ENCODE measurements at places on chromosomes 3 and 15. TPM values are rescaled to one million over a fixed set of nuclear protein-coding genes. Genes with fewer than 3 reads are reported as not detected.
A peak's percentile ranks its signal among the peaks of the same experiment; 100 is the strongest.

- no peak for DNase-seq
These were observed 258.6 kb upstream of the KCNMB2 start for GRCh38 chr3:178277605-178278004.

DNA sequence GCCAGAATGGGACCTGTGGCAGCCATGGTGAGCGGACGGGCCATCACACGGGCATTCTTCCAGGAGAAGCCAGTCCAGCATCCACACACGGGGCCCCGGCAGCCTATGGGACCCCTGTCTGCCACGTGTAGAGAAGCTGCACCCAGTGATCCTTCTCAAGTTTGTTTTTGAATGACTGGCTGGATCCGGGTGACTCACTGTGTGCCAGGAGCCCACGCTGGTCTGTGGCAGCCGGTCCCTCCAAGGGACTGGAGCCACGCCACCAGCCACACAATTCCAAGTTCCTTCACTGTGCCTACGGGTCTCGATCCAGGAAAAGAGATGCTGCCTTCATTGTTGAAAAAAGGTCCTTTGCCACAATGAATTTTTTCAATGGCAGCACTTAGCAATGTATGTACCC is 58.1 kb downstream of the ATP10A start:
- peak; percentile 61 for DNase-seq

DNA sequence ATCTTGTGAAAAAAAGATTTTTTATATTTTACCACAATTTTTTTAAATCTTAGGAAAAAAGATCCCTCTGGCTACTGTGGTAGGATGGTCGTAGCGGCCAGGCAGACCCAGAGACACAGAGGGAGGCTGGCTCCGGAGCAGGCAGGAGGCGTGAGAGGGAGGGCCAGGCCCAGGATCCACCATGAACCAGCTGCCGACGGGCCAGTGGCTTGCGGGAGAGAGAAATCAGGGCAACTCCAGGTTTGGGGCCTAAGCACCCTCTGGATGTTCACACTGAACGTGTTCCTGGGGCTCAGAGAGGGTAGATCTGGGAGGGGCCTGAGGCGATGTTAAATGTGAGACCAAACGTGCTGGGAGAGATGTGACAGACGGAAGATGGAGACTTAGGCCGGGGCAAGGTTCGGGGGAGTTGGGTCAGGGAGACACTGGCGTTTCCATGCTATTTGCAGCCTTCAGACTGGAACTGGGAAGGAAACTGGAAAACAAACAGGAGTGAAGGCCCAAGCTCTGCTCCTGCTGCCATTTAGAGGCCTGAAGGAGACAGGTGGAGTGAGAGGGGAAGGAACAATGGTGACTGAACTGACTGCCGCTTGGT is 1.6 kb upstream of the VILL start:
- no peak for DNase-seq

GRCh38 chr15:94987085-94987484 is 755.7 kb downstream of the MCTP2 start:
- no peak for DNase-seq

DNA sequence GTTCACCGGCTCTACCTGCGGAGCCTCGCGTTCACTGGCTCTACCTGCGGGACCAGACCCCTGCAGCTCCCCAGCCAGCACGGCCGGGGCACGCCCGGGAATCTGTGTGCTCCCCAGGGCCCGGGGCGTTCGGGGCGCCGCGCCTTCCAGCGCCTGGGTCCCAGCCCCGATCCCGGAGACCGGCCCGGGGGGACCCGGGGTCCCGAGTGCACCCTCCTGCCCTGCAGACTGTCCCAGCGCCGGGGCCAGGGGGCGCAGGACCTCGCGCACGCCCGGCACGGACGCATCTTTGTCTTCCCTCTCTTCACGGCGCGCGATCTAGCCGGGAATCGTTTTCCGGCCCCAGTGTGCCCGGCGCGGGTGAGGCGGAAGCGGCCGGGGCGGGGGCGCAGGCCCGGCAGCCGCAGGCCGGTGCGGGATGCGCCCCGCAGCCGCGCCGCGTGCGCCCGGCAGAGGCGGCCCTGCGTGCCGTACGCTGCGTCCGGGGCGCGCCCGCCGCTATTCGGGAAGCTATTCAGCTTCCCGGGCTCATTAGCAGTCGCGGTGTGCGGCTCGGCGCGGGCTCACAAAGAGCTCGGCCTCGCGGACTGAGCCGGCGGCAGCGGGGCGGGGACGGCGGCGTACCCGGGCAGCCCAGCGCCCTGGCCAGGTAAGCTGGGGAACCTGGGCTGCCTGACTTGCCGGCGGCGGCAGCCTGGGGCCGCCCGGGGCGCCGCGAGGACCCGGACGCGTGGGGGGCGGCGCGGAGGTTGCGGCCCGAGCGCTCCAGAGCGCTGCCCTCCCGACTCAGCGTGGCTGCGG is at the start of gene APBA2:
Gene APBA2, plus strand, starts transcription at position 345 of the 801 bp plus-strand sequence. CDS start 167,911 bp downstream, outside the sequence.
- no peak for DNase-seq

DNA sequence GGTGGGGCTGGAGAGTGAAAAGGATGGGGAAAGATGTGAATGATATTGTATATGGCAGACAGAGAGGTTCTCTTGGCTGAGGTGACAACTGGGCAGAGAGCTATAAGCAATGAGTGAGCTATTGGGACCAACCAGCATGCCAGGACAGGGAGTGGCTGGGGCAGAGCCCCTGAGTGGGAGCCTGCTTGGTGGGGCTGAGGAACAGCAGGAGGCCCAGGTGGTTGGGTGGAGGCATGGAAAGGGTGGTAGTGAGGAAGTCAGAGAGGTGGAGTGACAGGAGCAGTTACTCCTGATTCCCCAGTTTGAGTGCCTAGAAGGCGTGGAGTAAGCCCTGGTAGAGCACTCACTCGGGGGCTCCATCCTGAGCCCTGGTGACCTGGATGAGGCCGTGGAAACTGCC is 15.5 kb upstream of the TNFAIP8L3 start:
- no peak for DNase-seq

DNA sequence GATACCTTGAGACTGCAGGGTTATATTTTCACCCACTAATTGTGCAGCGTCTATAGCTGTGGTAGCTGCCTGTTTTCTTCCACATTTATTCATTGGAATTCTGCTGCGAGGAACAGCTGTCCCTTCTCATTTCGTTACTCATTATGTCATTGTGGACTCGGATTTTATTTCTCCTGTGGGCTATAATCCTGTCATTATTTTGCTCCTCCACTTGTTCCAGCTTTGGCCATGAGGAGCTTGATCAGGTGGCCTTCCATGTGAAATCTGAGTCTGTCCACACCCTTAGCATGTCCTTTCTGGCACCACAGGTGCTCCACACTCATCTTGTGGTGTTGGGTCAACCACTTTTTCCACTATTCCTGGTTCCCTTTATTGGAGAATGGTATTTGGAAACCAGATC is 14.8 kb downstream of the LYSMD4 start:
- no peak for DNase-seq

DNA sequence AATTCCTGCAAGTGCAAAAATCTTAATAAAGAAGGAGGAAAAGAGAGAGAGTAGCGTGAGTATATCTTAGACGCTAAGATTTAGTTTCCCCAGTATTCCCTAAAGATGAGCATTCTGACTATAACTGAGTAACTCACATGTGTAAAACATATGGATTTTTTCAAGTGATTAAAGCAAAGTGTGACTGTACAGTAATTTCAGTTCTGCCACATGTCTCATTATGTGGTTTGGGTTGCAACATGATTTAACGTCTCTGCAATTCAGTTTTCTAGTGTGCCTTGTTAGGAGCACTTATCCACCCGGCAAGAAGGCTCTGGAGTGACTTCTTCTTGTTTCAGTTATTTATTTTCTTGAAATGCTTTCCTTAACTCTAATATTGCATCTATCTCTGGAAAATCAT is 514.1 kb downstream of the ROBO1 start:
- no peak for DNase-seq

- no peak for DNase-seq
These were observed 142.1 kb upstream of the TMCO5A start for GRCh38 chr15:37792351-37792750.

DNA sequence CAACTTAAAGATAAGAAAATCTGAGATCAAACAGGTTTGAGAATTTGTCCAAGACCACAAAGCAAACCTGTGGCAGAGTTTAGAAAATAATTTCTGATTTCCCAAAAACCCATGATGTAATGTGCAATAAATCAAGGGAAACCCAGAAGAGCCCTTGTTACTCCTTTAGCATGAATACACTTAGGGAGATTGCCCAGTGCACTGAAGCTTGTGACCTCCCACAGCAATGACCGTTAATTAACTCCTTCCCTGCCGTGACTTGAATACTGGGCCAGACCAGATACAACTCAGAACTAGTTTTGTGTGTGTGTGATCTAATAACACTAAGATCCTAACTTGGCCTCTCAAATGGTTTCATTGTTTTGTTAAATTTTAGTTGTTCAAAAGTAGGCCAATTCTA is 2.5 kb downstream of the PRKAR2A start:
- no peak for DNase-seq

GRCh38 chr3:72485641-72486040 is 362.6 kb downstream of the SHQ1 start:
- DNase-seq: no peak

DNA sequence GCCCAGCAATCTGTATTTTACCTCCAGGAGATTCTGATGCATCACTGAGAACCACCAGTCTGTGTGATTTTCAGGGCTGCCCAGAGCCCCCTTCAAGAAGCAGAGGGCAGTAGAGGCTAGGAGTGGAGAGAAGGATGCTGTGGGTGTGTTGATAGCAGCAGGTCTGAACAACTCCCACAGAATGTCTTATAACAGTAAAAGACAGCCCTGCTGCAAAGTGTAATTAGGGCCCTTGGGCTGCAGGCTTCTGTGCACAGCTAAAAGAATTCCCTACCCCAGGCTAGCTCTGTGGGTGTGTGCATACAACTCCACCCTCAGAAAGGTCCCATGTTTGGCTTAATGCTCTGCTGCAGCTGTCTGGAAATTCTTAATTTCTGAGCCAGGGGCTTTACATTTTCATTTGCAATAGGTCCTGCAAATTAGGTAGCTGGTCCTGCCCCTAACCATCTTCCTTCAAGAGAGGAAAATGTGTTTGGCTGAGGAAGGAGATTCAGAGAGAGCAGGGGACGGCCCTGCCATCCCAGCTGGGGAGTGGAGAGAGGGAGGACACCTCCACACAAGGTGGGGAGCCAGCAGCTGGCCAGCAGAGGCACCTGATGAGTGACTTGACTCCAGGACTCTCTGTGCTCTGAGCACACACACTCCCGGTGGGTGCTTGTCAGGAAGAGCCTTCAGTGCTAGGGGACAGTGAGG is 43.2 kb upstream of the RAB6B start:
- no peak for DNase-seq

- DNase-seq: no peak
These were observed 66.2 kb downstream of the RPLP1 start for GRCh38 chr15:69518806-69519205.

DNA sequence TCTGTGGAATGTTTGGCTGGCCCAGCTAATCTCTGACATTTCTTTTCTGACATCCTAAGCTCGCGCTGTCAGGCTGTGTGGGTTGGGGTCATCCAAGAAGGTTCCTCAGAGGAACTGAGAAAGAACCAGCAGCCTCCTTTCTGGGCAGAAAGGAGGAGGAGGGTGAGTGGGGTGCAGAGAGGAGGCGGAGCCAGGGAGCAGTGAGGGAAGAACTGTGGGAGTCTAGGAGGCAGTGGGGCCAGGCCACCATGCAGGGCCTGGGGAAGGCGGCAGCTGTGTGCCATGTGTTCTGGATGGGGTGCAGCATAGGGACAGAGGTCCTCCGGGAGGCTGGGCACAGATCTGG is 5.3 kb downstream of the SEMA7A start:
- no peak for DNase-seq

DNA sequence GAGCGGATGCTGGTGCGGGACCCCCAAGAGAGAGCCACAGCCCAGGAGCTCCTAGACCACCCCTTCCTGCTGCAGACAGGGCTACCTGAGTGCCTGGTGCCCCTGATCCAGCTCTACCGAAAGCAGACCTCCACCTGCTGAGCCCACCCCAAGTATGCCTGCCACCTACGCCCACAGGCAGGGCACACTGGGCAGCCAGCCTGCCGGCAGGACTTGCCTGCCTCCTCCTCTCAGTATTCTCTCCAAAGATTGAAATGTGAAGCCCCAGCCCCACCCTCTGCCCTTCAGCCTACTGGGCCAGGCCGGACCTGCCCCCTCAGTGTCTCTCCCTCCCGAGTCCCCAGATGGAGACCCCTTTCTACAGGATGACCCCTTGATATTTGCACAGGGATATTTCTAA is 6.9 kb downstream of the ANKRD63 start:
- DNase-seq: no peak

- no peak for DNase-seq
These were observed 264.2 kb downstream of the ROBO2 start for GRCh38 chr3:77303955-77304699.

- no peak for DNase-seq
These were observed 13.3 kb upstream of the PLSCR1 start for GRCh38 chr3:146557745-146558144.

DNA sequence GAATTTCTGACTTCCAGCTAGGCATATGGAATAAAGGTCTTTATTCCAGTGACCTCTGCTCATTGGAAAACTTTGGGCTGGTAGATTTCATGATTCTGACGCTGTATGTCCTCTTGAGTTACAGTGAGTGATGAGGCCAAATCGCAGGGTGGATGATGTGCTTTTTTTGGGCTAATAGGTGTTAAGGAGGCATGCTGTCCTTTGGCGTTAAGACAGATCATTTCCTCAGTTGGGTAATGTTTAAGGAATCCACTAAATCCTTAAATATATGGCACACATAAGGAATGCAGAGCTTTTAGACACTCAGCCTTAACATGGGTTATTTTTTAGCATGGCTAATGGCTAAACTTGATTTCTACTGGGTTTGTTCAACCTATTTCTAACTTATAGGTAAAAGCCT is 87.9 kb downstream of the LPP start:
- DNase-seq: no peak

- no peak for DNase-seq
These were observed 46.2 kb downstream of the CHL1 start for GRCh38 chr3:242602-243355.

Gene LRRIQ4
- 0.28 TPM for total RNA-seq

Gene TM4SF18
- 12.4 TPM for total RNA-seq

Gene TMEM40
- total RNA-seq: 0.50 TPM

Gene APH1B
- 25.8 TPM for total RNA-seq

Gene HIGD1A
- 136 TPM for total RNA-seq

Gene DLL4
- total RNA-seq: 7.5 TPM

Gene GPR62
- 4.6 TPM for total RNA-seq

Gene FRMD4B
- total RNA-seq: 66.7 TPM

Gene CHRFAM7A
- 3.2 TPM for total RNA-seq

Gene C3orf70
- 37.7 TPM for total RNA-seq

Gene SCN11A
- 1.0 TPM for total RNA-seq
